Esophagus muscularis mucosa (tissue), 4 donors: ENCODE measurements at places on chromosomes 11 and 22.

DNA sequence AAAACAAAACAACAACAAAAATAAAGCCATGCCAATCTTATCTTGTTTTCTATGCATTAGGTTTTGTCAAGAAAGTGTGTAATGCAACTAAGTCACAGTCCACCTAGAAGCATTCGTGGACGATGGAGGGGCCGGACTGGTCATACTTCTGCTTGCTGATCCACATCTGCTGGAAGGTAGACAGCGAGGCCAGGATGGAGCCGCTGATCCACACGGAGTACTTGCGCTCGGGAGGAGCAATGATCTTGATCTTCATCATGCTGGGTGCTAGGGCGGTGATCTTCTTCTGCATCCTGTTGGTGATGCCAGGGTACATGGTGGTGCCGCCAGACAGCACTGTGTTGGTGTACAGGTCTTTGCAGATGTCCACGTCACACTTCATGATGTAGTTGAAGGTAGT, 18.3 kb upstream of the EP300 start:
- no peak for DNase-seq

DNA sequence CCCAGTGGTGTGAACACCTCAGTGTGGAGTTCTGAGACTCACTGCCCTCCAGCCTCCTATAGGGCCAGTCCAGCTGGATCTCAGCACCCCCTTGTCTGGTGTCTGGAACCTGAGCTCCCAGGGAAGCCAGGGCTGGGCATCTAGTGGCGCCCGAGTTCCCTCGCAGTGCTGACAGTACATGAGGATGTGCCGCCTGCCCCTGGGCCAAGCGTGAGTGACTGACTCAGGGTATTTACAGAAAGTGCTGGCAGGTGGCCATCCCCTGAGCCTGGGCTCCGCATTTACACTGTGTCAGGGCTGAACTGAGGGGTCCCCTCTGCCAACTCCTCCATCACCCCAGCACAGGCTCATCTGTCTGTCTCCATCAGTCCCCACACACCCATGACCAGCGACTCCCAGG, 185.3 kb downstream of the BRD1 start:
- DNase-seq, result no peak

GRCh38 chr22:38657045-38657909, 839 bp downstream of the CBY1 start:
- DNase-seq, result no peak

DNA sequence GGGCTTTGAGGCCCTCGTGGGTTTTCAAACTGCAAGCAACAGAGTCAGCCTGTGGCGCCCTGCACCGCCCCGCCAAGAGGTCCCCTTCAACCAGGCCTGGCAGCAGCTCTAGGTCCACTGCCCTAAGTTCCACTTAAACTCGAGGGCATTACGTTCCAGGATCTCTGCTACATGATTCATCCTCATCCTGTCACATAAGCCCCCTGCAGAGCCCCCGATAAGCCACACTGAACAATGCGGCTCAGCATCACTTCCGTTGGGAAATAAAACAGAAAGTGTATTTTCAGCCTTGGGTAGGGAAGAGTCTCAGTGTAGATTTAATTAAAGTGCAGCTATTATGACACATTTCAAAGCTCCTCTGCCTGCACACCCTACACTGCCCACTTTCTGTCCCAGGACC, 24.6 kb downstream of the SULT4A1 start:
- DNase-seq, result no peak

GRCh38 chr22:19492504-19493174, 12.9 kb downstream of the CDC45 start:
- DNase-seq, result no peak

DNA sequence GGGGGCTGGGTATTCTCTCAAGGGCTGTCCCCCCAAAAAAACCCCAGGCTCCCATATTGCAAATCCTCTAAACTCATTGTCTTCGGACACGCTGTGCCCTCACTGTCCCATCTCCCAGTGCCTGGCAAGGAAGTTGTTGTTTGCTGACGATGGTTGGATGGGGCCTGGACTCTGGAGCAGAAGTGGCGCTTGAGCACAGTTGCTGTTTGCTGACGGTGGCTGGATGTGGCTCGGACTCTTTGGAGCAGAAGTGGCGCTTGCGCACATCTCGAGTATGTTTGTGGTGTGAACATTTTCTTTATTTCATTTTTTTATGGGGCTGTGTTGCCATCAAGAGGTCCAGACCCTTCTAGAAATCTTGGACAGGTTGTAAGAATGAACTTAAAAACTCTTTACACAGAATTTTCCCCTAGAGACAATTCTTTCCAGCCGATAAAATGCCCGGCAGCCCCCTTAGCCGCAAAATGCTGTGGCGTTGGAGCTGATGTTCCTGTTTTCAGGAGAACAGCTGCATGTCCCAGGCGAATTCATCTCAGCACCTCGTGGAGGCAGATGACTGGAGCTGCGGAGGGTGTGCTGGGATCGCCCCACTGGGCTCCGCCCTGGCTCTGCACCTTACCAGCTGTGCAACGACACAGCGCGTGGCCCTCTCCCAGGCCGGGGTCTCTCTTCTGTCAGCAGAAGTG, 1167.4 kb downstream of the BRD1 start:
- DNase-seq, result no peak
